Ecto neural progenitor cell (in vitro differentiated cells): ENCODE measurements at places on chromosomes 7 and 10.
A peak's percentile ranks its signal among the peaks of the same experiment; 100 is the strongest.

- DNase-seq = no peak
Observed at GRCh38 chr7:136174477-136175125, 197.4 kb upstream of the MTPN start.

GRCh38 chr10:100978901-100979195 lies 8.4 kb downstream of the MRPL43 start:
- DNase-seq = peak; percentile 32

GRCh38 chr7:80883154-80884025 lies 35.5 kb downstream of the SEMA3C start:
- no peak for DNase-seq

GRCh38 chr7:92691578-92691977 lies 101.4 kb upstream of the FAM133B start:
- no peak for DNase-seq

DNA sequence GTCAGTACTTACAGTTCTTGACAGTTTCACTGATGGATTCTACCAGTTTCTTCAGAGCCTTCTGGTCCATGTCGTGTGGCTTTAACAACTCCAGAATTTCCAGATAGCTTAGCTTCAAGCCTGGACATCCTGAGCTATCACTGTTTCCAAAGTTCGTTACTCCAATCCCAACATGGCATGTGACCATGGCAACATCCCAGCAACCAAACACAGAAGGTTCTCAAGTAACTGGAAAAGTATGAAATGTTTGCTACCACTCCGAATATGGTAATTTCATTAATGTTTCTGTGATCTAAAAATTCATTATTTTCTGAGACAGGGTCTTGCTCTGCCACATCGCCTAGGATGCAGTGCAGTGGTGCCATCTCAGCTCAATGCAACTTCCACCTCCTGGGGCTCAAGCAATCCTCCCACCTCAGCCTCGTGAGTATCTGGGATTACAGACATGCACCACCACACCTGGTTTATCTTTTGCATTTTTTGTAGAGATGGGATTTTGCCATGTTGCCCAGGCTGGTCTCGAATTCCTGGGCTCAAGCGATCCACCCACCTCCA lies 29.3 kb downstream of the RBM48 start:
- DNase-seq = no peak
